Activated CD8-positive, alpha-beta memory T cell treated with anti-CD3 and anti-CD28 coated beads, Interleukin-2, amount 10 ng/mL, durations not matched to agents 7 days and 5 days (primary cell): ENCODE measurements at places on chromosomes 7 and 10. TPM values are rescaled to one million over a fixed set of nuclear protein-coding genes. Genes with fewer than 3 reads are reported as not detected.

Gene FAM25C
- total RNA-seq: not detected

Gene IMPDH1
- 62.8 TPM for total RNA-seq

Gene COL13A1
- total RNA-seq: not detected

Gene FXYD4
- not detected for total RNA-seq

Gene JAKMIP3
- total RNA-seq: 0.19 TPM
